Gastroesophageal sphincter (tissue), 4 donors: ENCODE measurements at places on chromosomes 12 and 14. TPM values are rescaled to one million over a fixed set of nuclear protein-coding genes. Genes with fewer than 3 reads are reported as not detected.

The TDRD9 gene
- total RNA-seq: 1.6 TPM

The PRH2 gene
- 6.0 TPM for total RNA-seq

The TAS2R14 gene
- 2.1 TPM for total RNA-seq

The FAM234B gene
- 6.5 TPM for total RNA-seq

The RIC8B gene
- 17.6 TPM for total RNA-seq

The AMDHD1 gene
- total RNA-seq: 1.0 TPM

The TRIAP1 gene
- total RNA-seq: 19.5 TPM

The TMEM30B gene
- total RNA-seq: 3.4 TPM

The C3AR1 gene
- total RNA-seq: 13.2 TPM

The TMEM106C gene
- total RNA-seq: 75.1 TPM

The SLC25A47 gene
- total RNA-seq: not detected

The NDUFA9 gene
- total RNA-seq: 33.8 TPM

The GAS2L3 gene
- 3.2 TPM for total RNA-seq

The MGST1 gene
- total RNA-seq: 49.3 TPM

The ADCY4 gene
- total RNA-seq: 25.8 TPM

The SAMD15 gene
- total RNA-seq: not detected

DNA sequence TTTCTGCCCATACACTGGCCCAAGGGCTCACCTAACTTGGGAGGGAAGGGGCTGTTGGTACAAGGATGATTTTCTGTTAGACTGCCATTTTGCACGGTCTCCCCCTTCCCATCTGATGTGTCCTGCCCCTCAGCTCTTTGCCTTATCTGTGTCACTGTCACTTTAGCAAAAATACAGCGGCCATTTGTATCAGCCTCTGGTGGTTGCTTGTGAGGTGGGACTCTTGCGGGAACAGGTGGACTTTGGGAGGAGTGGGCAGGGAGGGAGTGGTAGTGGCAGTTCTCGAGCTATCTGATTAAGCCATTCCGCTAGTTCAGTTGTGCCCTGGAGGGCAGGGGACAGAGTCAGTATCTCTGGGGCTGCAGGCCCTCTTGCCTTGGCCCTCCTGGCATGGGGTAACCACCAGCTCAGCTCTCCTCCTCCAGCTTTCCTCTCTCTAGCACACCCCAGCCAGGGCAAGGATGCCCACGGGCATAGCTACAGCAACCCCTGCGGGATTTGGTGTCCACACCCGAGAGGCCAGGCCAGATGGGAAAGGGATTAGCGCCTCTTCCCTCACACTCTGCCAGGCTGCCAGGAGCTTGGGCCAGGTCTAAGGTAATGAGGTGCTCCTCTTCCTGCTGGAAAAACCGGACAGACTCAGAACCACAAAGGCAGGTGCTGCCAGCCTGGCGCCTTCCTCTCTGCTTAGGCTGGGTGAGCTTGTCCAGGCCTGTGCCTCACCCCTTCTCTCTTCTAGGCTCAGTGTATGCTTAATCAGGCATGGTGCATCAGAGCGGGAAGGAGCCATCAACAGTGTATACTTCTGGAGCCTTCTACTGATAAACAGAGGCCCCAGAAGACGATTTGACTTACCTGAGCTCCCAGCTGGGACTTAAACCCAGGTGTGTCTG is 8.7 kb downstream of the SLC48A1 start:
- ATAC-seq: no peak

DNA sequence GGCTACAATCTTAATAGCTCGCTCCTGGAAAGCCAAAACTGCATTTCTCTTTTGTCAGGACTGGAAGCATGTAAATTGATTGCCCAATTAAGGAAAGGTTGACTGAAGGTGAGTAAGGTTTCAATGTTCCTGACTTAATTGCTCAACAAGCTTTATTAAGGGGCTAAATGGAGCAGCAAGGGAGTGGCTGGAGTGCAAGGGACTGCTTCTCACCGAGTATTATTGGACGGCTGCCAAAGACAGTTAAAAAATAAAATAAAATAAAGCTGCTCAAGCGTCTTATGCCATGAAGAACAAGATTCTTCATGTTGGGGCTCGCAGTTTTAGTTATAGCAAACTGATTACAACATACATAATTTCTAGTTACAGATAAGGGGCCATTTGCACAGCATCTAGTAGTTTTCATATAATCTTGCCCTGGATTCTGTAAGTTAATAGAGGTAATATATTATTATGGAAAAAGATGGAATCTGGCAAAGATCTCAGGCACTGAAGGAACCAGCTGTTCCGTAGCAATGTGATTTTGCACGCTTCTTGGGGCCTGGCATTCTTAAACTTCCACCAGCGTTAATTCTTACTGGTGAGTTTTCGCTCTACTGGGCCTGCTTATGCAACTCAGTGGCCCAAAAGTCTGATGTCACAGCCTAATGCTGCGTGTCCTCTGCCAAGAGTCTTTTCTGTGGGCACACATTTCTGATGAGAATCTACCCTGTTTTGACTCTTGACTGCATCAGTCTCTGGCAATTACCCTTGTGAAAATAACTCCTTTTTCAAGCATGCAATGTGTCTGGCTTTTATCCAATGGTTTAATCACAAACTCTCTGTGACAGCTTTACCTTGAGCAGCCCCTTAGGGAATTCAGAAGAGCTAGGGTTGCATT is 108.5 kb downstream of the SLC38A1 start:
- peak; percentile 85 for ATAC-seq

- ATAC-seq: peak; percentile 31
Measured at GRCh38 chr14:85088192-85088591, 441.8 kb upstream of the FLRT2 start.

DNA sequence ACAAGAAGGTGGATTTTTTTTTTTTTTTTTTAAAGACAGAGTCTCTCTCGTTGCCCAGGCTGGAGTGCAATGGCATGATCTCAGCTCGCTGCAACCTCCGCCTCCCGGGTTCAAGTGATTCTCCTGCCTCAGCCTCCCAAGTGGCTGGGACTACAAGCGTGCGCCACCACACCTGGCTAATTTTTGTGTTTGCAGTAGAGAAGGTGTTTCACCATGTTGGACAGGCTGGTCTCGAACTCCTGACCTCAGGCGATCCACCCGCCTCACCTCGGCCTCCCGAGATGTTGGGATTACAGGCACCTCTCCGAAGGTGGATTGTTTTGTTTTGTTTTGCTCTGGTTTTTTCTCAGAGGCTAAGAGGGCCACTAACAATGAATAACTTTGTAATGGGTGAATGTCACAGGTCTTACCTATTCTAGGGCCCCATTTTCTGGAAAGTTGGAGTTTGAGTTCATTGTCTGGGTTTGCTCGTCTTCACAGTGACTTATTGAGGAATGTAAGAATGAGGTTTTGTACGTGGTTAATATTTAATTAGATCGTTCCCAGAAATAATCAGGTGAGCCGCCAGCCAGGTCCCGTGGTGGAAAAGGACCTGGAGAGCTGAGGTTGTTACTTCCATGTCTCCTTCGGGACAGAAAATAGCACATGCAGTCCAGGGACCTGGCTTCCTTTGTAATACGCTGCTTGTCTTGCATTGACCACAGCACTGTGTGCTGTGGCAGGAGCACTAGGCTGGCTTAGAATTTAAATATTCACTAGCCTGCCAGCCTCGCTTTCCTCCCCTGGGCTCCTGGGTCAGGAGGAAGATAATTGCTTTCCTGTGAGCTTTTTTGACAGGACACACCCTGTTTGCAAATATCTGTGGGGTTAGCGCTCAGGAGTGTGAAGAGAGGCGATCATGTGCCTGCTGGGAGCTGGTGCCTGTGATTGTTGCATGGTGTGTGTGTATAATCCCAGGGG is 2.3 kb downstream of the HIP1R start:
- ATAC-seq: no peak

GRCh38 chr12:14408208-14408607 is 42.7 kb downstream of the ATF7IP start:
- peak; percentile 36 for ATAC-seq

DNA sequence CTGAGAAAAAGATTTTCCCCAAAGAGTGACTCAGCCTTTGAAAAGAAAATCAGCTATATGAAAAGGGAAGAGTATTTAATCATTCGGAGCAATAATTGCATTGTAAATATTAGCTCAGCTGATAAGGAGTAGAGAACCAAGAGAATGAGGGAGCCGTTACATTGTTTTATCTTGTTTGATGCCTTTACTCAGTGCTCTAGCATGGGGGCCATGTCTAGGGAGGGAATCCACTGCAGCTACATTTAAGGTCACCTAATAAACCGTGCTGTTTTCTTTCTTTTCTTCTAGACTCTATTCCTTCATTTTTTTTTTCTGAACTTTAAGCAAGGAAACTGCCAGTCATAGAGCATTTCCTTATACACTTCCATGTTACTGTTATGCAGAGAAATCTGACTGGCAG is 447.0 kb downstream of the DIO2 start:
- no peak for ATAC-seq

DNA sequence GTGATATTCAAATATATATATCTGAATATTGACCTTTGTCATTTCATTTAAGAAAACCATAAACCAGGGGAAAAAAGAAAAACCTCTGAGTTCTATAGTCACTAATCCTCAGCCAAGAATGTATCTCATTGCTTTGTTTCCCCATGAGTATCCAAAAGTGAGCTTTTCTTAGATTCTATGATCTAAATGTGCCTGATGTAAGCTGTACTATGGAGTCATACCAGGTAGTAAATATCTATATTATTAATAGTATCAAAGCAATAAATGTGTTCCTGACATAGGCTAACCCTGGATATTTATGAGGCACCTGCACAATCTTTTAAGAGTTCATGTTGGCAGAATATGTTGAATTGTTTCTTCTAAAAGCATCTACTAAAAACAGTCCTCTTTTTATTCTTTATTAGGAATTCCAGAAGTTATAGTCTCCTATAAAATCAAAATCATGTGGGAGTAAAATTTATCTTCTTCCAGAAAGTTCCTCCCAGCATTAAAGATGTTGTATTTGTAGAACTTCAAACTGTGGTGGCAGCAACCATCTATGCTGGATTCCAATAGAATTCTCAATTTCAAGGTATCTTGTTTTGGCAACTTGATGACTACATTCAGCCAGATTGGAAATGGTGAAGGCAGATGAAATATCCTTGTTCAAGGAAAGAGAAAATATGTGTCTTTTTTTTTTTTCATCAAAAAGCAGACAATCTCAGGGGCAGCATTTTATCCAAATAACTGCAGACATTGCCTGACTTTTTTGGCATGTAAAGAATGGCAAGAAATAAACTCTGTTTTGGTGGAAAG is 139.7 kb upstream of the RASSF8 start:
- no peak for ATAC-seq

GRCh38 chr12:78645956-78646355 is 218.6 kb upstream of the SYT1 start:
- no peak for ATAC-seq

GRCh38 chr12:68831272-68831671 is 23.3 kb downstream of the MDM2 start:
- no peak for ATAC-seq

- no peak for ATAC-seq
Measured at GRCh38 chr14:49786315-49786714, 18.4 kb downstream of the KLHDC2 start.

GRCh38 chr12:110600254-110600653 is 13.7 kb upstream of the TCTN1 start:
- ATAC-seq: peak; percentile 50

- no peak for ATAC-seq
Measured at GRCh38 chr14:88852632-88853031, 28.2 kb downstream of the TTC8 start.

DNA sequence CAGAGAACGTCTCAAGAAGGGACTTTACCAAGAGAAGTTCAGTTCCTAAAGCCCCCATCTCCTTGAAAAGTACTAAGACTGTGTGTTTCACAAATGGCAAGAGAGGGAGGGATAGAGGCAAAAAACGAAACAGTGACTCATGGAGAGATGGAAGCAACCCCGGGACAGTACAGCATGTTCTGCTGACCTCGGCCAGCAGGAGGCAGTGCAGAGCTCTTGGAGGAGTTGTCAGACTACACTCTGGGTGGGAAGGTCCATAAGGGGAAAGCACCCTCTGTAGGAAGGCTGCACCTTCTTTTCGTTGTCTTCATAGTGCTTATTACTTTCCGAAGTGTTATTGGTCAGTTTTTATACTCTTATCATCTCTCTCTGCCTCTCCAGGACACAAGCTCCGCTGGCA is 525.2 kb upstream of the CCDC196 start:
- no peak for ATAC-seq

- ATAC-seq: peak; percentile 25
Measured at GRCh38 chr14:24879661-24880386, 170.1 kb downstream of the STXBP6 start.

- ATAC-seq: no peak
Measured at GRCh38 chr12:71455028-71455737, 15.6 kb downstream of the LGR5 start.

GRCh38 chr12:112584266-112584722 is 165.5 kb downstream of the PTPN11 start:
- no peak for ATAC-seq

DNA sequence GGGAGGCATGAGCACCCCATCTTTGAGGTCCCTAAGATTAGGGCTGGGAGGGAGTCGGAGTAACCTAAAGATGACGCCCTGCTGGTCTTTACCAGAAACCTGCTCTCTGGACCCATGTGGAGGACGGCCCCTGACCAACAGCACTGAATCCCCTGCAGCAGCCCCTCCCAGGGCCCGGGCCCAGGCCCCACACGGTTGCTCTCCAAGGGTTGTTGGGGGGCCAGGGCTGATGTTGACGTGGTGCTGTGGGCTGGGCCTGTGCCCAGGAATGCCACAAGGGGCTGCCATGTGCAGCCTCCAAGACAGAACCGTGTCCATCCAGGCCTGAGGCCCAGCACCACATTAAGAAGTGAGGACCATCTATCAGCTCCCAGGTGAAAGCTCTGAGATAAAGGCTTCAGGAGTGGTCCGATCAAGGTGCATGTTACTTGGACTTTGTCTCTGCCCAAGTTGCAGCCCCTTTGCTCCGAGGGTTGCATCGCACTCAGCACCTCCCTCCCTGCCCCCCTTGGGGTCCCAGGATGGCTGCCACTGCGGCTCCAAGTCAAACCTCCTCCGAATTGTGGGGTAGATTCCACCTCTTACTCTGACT is 29.6 kb downstream of the LRCOL1 start:
- no peak for ATAC-seq

DNA sequence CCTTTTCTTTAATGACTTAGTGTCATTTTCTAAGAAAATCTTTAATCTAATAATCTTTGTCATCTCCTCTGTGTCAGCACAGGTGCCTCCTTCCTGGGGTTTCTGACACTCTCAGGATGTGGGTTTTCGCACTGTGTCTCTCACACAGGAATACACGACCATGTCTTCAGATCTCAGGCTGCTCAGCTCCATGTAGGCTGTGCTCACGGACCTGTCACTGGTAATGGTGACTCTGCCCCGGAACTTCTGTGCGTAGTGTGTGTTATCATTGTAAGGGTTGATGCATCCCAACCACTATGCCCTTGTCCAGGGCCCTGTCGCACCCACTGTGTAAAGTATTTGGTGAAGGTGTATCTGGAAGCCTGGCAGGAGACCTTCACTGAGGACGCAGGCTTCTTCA is 647.8 kb downstream of the TMEM121 start:
- no peak for ATAC-seq

DNA sequence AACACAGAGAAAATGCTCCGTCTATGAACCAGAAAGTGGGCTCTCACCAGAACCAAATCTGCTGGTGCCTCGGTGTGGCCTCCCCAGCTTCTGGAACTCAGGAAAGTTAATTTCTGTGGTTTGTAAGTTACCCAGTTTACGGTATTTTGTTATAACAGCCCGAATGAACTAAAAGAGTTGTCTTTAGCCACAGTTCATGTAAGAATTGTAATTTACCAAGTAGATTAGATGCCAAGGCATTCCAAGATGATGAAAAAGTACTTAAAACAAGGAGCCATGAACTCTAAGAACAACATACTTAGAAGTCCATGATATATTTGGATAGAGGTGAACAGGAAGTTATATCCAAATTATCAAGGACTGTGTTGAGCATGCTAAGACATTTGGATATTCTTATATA is 259.9 kb upstream of the GARIN6 start:
- no peak for ATAC-seq

- no peak for ATAC-seq
Measured at GRCh38 chr14:98966016-98966415, 306.0 kb downstream of the BCL11B start.
